SW 1271 (cell line): ENCODE measurements at places on chromosomes 2 and 18.

- DNase-seq, result no peak
These were observed 2.8 kb downstream of the DYM start for GRCh38 chr18:49457616-49458015.

- DNase-seq, result no peak
These were observed 46.3 kb downstream of the CABLES1 start for GRCh38 chr18:23181547-23181946.

- no peak for DNase-seq
These were observed 22.3 kb downstream of the RNF125 start for GRCh38 chr18:32040936-32041335.

DNA sequence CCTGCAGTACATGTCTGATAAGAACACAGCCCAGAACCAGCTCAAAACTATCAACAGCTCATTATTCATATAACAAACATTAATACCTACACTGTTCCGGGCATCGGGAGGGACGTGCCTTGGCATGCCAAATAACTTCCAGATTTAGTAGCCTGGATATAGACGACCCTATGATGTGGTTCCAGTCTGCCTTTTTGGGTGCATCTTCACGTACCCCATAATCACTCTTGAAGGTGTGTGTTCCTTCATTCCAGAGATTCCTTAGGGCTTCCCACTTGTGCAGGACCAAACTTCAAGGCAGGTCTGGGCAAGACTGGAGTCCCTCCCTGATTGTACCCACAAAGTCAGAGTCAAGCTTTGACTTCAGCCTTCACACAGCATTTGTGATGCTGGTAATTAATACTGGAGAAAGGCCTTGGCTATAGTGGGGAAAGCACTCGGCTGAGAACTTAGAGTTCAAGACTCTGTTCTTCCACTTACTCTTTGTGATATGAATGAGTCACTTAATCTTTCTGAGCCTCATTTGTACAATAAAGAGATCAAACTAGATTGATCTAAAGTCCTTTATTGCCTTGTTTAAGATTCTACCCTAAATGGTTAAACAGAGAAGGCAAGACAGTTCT, 27.7 kb upstream of the SPATS2L start:
- DNase-seq, result no peak

- DNase-seq, result no peak
These were observed 719 bp downstream of the SMAD2 start for GRCh38 chr18:47929681-47930198.

GRCh38 chr2:175175320-175175719, 6.2 kb downstream of the ATP5MC3 start:
- no peak for DNase-seq

DNA sequence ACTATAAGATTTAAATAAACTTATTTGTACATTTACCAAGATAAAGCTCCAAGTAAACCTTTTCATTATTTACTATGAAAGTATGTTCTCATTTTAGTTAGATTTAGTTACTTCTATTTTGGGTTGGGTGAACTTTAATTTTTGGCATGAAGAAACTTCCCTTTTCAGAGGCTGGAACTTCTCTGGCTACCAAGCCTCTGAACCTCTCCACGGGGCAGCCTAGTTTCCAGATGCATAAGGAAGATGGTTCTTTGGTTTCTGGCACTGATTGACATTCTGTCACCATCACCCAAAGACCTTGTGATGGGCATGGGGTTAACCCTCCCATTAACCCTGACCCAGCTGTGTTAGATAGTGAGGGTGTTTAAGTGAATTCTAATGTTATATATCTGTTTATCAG, 17.1 kb downstream of the PSD4 start:
- no peak for DNase-seq

GRCh38 chr18:50313031-50313607, 25.6 kb upstream of the CXXC1 start:
- no peak for DNase-seq

DNA sequence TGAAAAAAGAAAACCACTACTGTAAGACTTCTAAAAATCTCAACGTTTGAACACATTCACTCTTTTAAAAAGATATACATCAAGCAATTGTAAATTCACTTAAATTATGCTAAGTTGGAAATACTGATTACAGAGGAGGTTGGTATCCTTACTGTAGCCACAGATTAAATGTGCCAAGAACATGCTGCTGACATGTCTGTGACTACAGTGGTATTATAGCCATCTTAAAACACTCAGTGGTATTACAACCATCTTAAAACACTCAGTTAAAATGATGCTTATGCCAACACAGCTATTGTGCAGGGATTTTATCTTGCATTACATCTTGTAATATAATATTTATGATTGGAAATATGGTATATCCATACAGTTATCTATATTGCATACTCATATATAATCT, 50.0 kb downstream of the TMEM131 start:
- DNase-seq, result no peak

GRCh38 chr18:46387441-46388131, 269.4 kb downstream of the LOXHD1 start:
- no peak for DNase-seq

DNA sequence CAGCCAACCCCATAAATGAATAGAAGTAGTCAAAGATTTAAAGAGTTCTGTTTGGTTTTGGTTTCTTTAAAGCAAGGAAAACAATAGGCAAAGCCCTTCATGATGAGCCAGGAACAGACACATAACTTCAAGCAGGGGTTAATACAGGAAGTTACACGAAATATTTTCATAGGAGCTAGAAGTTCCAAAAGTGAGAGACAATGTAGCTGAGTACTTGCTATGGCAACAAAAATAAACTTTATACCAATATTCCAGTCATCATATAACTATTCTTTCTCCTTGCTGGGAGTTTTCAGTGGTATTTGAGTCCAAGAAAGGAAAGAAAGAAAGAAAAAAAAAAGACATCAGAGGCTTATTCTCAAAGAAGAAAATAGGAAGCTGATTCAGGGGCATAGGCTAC, 56.2 kb downstream of the COBLL1 start:
- no peak for DNase-seq

DNA sequence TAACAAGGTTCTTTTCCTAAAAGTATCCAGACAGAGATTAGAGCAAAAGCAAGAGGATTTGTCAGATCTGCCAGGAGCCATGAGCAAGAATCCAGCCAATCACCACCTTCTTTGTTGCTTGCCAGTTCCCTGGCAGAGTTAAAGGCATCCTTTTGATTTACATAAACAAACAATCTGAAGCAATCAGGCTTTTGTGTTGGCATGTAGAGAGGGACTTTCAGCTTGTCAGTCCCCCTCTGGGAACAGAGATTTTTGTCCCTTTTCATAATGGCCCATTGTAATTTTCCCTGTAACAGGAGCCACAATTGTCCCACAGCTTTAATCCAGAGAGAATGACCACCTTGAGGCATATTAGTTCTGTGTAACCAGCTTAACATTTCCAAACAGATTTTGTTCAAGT, at the start of gene ERMN:
TSS of gene ERMN (minus strand) at position 39 of the 400 bp plus-strand sequence. CDS start 182 bp downstream, outside the sequence.
- DNase-seq, result no peak

GRCh38 chr2:38254796-38255195, 122.3 kb downstream of the ATL2 start:
- no peak for DNase-seq

- no peak for DNase-seq
These were observed 11.1 kb downstream of the TEX51 start for GRCh38 chr2:126909781-126910180.

DNA sequence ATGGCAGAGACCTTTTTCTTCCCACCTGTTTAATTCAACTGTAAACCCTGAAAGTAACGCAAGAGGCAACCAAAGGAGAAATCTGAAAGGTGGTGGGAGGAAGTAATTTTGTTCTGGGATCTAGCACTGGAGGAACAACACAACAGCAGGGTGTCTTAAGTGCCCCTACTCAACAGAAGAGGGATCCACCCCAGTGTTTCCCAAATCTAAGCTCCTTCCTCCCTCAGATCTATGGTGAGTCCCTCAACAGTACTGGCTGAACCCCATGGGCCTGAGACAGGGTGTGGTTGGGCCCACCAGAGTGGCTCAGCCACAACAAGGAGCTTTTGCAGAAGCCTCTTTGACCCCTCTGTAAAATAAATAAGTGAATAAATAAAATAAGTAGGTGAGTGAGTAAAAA, 790.3 kb downstream of the ERBB4 start:
- no peak for DNase-seq

DNA sequence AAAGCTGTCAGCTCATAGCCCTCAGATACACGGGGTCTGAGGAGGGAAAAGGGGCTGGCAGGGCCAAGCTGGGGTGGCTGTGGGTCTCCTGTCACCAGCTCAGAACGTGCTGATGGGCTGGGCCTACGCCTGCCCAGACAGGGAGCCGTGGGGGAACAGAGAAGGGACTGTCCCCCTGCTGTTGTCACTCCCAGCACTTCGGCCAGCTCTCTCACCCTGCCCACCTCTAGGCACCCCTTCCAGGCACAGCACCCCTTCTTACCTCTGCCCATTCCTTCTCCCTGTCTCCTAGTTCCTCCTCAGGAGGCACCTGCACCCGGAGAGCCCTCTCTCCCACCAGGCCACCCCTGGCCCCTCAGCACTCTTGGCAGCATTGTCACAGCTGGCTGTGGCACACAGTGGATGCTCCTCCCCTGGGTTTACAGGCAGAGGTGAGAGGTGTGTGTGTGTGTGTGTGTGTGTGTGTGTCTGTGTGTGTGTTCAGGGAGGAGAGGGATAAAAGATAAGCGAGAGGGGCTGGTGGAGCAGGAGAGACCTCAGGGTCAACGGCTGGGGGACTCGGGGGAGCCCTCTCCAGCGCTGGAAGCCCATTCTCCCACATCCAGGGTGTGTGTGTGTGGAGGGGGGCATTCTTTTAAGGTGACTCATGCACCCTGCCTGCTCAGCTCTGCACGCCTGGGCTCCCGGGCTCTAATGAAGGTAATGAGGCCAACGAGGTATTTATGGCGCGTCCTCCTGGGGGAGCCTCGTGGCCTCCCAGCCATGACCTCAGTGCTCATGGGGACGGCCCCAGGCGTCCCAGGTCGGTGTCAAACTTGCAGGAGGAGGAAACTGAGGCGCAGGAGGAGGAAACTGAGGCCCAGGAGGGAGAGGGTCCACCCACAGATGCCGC, 66.1 kb upstream of the SMAD7 start:
- peak; percentile 57 for DNase-seq

- DNase-seq, result no peak
These were observed 147.9 kb upstream of the CBLN2 start for GRCh38 chr18:72692086-72692485.

GRCh38 chr2:74530239-74531187, 780 bp downstream of the HTRA2 start:
- DNase-seq, result no peak

DNA sequence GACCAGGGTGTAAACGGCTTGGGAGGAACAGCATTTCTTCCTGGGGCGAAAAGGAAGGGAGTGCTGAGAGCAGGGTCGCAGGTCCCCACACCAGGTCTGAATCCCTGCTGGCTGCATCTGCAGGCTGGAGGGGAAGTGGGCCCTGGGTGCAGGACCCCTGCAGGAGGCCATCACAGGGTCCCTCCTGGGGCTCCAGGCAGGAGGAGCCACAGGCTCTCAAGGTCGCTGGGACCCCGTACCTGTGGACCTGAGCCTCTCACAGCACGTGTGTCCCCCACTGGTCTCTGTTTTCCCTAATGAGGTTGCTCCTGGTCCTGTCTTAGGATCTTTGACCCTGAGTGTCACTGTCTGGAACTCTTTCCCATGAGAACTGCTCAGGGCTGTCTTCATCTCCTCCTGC, 147.8 kb upstream of the ZNF236 start:
- DNase-seq, result no peak

DNA sequence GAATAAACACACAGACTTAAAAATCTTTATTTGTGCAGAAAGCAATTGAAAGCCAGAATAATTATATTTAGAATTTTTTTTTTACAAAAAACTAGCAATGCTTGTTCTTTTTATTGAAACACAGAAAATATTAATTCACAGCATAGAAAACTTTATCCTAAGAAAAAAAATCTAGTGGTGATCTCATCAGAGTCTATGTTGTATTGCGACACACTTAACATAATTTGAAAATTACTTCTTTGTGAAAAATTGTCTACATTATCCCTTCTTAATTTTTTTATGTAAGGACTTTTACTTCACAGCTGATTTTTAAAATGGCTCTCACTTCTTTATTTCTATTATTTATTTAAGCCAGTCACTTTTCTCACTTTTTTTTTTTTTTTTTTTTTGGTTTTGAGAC, 103.4 kb downstream of the LDLRAD4 start:
- no peak for DNase-seq

GRCh38 chr2:157107877-157108276, 149.6 kb upstream of the GALNT5 start:
- no peak for DNase-seq

DNA sequence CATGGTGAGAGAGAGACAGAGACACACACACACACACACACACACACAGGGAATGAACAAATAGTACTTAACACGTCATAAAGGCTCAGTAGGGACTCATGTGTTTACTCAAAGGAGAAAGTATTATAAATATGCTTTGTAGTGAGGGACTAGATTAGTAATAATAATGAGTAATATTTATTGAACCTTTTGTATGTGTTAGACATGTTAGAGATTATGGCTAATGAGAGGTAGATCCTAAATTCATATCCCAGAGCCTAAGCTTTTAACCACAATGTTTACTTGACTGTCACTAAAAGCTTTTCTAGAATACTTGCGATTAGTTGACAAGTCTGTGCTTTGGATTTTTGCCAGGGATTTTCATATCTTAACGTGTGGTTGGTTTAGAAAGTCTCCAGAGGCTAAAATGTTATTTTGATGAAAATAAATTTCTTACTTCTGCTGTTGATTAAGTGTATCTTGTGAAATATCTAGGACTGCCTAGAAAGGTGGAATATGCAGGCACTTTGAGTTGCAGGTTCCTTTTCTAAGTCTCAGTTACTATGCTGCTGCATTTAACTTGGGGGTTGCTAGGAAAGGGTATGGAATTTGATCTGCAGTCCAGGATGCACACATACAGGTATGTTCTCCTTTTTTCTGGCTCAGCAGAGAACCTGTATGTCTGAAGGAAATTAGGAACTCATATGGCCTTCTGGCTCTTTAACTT, 64.5 kb downstream of the UBR3 start:
- DNase-seq, result no peak

DNA sequence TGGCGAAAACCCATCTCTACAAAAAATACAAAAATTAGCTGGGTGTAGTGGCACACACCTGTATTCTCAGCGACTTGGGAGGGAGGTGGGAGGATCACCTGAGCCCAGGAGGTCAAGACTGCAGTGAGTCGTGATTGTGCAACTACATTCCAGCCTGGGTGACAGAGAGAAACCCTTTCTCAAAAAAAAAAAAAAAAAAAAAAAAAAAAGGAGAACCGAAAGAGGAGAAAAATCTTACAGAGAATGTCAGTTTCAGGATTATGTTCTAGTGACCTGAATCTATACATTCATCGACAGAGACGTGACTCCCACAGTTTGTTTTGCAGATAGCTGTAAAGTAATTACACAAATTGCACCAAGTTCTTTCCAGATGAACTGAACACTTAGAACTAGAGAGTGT, 187.8 kb downstream of the FTCDNL1 start:
- DNase-seq, result no peak
